ENCODE measurements at places on chromosomes 11 and 22. TPM values are rescaled to one million over a fixed set of nuclear protein-coding genes. Genes with fewer than 3 reads are reported as not detected.
A peak's percentile ranks its signal among the peaks of the same experiment; 100 is the strongest.

GRCh38 chr11:65366340-65366773 lies 11.8 kb downstream of the TIGD3 start:
- H3K27me3 ChIP-seq = no peaks in the 10 kb centered on the region
- peak overlapping the region; percentile 59 for H3K27ac ChIP-seq
- DNase-seq = peak; percentile 68

DNA sequence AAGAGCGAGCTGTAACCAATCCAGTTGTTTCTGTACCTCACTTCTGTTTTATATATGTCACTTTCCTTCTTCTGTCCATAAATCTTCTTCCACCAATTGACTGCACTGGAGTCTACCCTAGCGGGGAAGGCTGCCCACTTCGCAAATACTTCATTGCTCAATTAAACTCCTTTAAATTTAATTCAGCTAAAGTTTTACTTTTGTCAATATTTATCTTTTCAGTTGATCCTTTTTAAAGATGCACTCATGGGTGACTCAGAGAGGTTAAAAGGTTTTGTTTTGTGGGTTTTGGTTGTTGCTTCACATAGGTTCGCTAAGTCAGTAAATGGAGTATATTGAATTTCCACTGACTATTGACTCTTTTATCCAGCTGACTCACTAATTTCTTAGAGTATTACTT lies 597.2 kb downstream of the DLG2 start:
- H3K36me3 ChIP-seq = no peaks in the 10 kb centered on the region
- no peaks in the 10 kb centered on the region for H3K27me3 ChIP-seq
- no peak overlapping the region for H3K27ac ChIP-seq
- H3K4me3 ChIP-seq = no peak overlapping the region

- H3K27ac ChIP-seq = no peak overlapping the region
- H3K36me3 ChIP-seq = no peaks in the 10 kb centered on the region
- no peaks in the 10 kb centered on the region for H3K27me3 ChIP-seq
- no peak overlapping the region for H3K4me3 ChIP-seq
- H3K4me1 ChIP-seq = no peaks in the 10 kb centered on the region
These were observed 41.3 kb downstream of the XKR3 start for GRCh38 chr22:16783930-16784354.

Gene ACRV1
- total RNA-seq = 56.5 TPM

Gene CEP126
- total RNA-seq = 18.6 TPM

Gene SMARCB1
- total RNA-seq = 158 TPM

DNA sequence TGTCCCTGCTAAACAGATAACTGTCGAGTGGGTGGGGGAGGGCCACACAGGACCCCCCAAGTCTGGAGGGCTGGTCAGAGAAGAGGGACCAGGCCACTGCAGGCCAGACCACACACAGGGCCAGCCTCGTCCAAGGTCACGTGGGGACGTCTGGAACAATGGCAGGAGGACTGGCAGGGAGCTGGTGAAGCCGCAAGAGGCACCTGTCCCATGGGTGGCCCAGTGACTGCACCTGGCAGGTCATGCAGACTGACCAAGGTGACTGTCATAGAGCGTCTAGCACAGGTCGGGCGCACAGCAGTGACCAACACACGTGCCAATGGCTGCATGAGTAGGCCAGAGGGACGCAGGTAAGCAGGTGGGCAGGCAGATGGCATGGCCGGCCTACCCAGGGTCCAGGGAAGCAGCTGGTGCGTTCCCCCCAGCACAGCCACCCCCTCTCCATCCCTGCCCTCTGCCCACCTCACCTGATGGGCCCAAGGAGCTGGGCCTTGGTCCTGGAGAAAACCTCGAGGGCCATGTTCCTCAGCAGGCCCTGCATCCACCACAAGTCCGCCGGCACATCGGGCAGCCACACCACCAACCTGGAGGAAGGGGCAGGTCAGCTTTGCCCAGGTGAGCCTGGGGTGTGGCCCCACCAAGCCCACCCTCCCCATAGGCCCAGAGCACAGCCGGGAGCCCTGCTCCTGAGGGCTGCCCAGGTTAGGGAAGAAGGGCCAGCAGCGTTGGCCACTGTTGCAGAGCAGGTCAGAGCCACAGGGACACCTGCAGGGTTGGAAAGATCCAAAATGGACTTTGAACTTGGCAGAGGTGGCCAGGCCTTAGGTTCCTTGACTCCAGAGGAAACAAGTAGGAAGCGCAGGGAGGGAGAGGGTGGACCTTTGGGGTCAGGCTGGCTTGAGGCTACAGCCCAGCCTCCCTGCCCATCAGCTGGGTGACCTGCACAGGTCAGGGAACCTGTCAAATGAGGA lies 10.4 kb downstream of the PNPLA5 start:
- no peaks in the 10 kb centered on the region for H3K36me3 ChIP-seq
- H3K27me3 ChIP-seq = no peaks in the 10 kb centered on the region
- no peak overlapping the region for H3K27ac ChIP-seq
- no peaks in the 10 kb centered on the region for H3K4me1 ChIP-seq

Data from testis (tissue), 5 donors.